ENCODE measurements at places on chromosomes 7 and 10. TPM values are rescaled to one million over a fixed set of nuclear protein-coding genes. Genes with fewer than 3 reads are reported as not detected.

Gene RHOBTB1
- total RNA-seq = 15.5 TPM

Gene GNGT1
- not detected for total RNA-seq

Gene MYPN
- total RNA-seq = under 0.01 TPM

Gene KIF11
- 5.7 TPM for total RNA-seq

Gene COL17A1
- total RNA-seq = 0.94 TPM

Gene CTAGE4
- 0.32 TPM for total RNA-seq

Gene GPER1
- 3.6 TPM for total RNA-seq

Gene CDHR1
- not detected for total RNA-seq

Gene GNAT3
- total RNA-seq = not detected

Gene POT1
- 35.2 TPM for total RNA-seq

Gene OR2F2
- total RNA-seq = not detected

Gene PRKCQ
- total RNA-seq = under 0.01 TPM

Gene FAM221A
- 0.95 TPM for total RNA-seq

Gene MUC3A
- total RNA-seq = under 0.01 TPM

Gene USP6NL
- total RNA-seq = 3.6 TPM

Gene GPR37
- 4.7 TPM for total RNA-seq

Gene CNTNAP2
- total RNA-seq = not detected

Gene SUN1
- total RNA-seq = 107 TPM

Gene ANKMY2
- 33.2 TPM for total RNA-seq

Gene CHAT
- not detected for total RNA-seq

Gene RELN
- 0.63 TPM for total RNA-seq

Gene IDI2
- not detected for total RNA-seq

Gene CACNB2
- total RNA-seq = 1.2 TPM

Gene NYAP1
- 2.0 TPM for total RNA-seq

Gene FAM25C
- total RNA-seq = not detected

Gene C10orf67
- total RNA-seq = not detected

Gene HOGA1
- total RNA-seq = 0.34 TPM

Gene AKR1C2
- 48.6 TPM for total RNA-seq

Gene PWWP2B
- total RNA-seq = 9.6 TPM

Gene HEPACAM2
- total RNA-seq = 0.09 TPM

Gene RBP4
- not detected for total RNA-seq

Gene CAMK2B
- not detected for total RNA-seq

Gene ZC3HAV1L
- total RNA-seq = 3.8 TPM

Gene RRP12
- total RNA-seq = 8.4 TPM

Gene BMPR1A
- 47.3 TPM for total RNA-seq

Gene HMX2
- not detected for total RNA-seq

Gene NDUFA5
- total RNA-seq = 54.5 TPM

Gene SH3PXD2A
- 12.0 TPM for total RNA-seq

Gene DYNC1I1
- total RNA-seq = 0.17 TPM

Gene KCND2
- total RNA-seq = 5.0 TPM

Gene CALHM2
- total RNA-seq = 31.4 TPM

Gene FFAR4
- total RNA-seq = not detected

Gene PON1
- total RNA-seq = not detected

Gene GIMAP7
- not detected for total RNA-seq

Gene SYT15
- total RNA-seq = under 0.01 TPM
